Stimulated activated CD4-positive, alpha-beta T cell treated with anti-CD3 and anti-CD28 coated beads, Interleukin-1b, Interleukin-23, amount 100 ng/mL, for 48 hours (primary cell): ENCODE measurements at places on chromosomes 5 and 9.
A peak's percentile ranks its signal among the peaks of the same experiment; 100 is the strongest.

- no peak for DNase-seq
Measured at GRCh38 chr9:124783830-124784229, 6.9 kb downstream of the OLFML2A start.

GRCh38 chr5:180540050-180540694 lies 46.0 kb downstream of the CNOT6 start:
- no peak for DNase-seq

DNA sequence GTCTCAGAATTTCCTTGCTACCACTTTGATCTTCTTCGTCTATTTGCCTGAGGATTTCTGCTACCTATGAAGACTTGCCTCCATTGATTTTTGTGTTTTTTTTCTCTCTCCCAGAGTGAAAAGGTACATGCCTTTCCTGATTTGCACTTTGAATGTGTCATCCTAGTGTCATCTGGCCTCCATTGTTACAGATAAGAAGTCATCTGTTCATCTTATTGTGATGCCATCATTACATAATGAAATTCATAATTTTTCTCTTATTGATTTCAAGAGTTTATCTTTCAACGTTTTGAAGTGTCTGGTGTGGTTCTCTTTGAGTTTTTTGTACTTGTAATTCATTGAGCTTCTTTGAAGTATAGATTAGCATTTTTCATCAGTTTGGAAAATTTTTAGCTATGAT lies 144.8 kb downstream of the SH3GL2 start:
- no peak for DNase-seq

DNA sequence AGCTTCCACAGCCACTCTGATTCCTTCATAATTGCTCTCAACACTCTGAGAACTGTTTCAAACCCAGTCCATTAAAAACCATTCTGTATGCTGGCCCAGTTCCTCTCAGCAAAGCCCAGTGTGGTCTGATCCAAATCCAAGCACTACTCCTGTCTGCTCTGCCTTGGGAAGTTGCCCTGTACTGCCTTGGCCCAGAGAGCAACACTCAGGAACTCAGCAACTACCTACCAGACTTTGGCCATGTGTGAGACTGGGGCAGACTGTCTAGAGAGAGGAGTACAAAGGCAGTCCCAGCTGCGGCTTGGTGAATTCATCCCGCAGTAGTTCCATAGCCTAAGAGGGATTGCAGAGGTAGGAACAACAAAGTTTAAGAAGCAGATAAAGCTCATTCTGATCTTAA lies 214.4 kb downstream of the MCTP1 start:
- DNase-seq = no peak

DNA sequence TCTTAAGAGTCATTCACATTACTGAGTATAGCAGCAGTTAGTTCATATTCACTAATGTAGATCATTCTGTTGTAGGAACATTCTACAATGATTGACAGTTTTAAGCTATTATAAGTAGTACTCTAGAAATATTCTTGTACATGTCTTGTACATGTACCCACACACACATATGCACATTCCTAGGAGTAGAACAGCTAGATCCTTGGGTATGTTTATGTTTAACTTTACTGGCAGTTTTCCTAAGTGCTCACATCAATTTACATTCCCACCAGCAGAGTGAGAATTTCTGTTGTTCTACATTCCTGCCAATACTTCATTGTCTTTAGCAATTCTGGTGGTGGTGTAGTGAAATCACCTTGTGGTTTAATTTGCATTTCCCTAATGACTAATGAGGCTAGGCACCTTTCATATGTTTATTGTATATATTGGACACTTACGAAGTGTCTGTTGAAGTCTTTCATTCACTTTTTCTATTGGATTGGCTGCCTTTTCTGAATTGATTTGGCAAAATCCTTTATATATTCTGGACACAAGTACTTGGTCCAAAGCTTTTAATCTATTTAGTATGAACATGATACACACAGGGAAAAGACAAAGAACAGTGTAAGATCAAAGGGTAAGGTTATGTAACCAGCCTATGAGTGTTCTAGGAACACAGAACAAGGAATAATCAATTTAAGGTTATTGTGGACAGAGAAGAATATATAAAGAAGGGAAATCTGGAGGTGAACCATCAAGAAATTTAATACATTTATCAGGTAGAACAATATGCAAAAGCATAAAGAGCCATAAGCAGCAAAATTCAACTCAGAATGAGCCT lies 95.6 kb downstream of the MLLT3 start:
- DNase-seq = no peak

- DNase-seq = no peak
Measured at GRCh38 chr5:173743641-173744343, 127.3 kb upstream of the BOD1 start.

DNA sequence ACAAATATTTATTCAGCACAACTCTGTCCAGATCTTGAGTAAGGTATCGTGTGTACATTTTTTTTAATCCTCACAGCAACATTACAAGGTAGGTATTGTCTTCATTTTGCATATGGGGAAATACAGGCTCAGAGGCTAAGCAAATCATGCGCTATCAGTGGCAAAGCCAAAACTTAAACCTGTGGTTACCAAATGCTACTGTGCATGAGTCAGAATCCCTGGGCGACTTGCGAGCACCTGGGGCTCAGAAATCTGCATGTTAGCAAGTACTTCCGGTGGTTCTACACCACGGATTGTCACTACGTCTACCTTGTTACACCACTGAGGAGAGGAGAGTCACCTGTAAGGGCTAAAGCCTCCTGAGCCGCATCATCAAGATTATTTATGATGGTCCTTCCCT lies 21.3 kb downstream of the C5orf58 start:
- DNase-seq = peak; percentile 75

DNA sequence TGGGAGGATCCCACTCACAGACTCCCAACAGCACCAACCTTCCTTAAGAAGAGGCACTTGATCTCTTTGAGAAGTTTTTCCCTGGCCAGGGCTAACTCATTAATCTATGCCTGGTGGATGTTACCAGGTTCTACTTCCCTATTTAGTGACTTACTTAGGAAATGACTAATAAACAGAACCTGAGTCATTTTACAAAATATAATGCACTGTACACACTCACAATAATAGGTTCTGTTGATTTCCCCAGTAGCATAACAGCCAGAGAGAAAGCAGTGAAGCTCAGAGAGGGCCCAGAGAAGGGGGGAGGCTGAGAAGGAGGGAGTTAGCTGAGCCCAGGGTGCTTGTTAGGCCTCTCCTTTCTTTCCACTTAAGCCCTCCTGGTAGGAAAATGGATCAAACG lies 27.1 kb downstream of the FRMD3 start:
- no peak for DNase-seq

DNA sequence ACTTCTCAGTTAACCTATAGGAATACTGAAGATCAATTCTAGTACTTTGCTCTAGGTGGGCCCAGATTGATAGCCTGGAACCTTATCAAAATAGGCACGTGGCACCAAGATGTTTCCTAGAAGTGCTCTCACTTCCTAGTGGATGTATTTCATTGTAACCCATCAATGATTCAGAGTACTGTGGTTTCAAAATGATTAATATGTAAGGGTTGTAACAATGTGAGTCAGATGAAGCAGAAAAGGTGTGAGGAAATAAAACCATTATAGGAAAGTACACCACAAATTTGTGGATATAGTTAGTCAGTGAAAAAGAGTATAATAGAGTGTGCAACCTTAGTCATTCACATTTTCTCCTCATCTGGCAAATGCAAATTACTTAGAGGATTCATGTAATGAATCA lies 177.3 kb upstream of the FST start:
- DNase-seq = no peak

DNA sequence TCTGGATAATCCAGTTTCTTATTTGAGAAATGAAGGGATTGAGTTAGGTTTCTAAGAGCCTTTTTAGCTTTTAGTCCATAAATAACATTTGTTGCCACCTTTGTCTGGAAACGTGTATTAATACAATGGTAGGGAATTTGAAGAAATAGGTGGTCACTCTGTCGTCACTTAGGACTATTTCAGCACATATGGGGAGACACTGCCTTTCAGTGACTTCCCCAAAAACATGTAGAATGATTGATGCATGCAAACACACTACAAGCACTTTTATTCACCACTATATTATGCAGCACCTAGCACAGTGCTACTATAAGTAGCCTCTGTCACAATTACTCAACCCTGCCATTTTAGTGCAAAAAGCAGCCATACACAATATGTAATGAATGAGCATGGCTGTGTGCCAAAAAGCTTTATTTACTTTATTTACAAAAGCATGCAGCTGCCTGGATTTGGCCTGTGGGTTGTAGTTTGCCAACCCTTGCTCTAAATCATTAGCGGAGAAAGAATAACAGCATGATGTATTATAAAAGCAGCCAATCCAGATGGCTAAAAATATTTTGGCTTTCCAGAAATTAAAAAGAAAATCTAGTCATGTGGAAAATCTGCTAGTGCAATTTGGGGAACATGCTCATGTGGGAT lies 154.2 kb upstream of the HMHB1 start:
- no peak for DNase-seq

- DNase-seq = no peak
Measured at GRCh38 chr9:4180907-4181605, 118.8 kb downstream of the GLIS3 start.

DNA sequence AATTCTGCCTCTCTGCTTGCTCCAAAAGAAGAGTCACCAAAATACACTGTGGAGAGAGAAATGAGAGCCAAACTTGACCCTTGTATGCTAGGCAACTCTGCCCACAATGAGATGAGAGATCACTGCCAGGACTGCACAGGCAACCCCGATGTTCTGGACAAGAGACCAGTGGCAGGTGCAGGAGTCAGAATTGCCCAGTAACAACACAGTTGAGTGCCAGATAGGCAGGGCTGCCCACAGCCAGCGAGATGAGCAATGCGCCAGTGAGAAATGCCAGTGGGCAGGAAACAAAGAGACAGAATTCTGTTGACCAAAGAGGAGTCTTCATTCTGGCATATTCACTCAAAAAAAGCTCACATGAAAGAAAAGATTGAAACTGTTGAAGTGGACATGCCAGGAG lies 570.7 kb downstream of the CAAP1 start:
- DNase-seq = no peak

DNA sequence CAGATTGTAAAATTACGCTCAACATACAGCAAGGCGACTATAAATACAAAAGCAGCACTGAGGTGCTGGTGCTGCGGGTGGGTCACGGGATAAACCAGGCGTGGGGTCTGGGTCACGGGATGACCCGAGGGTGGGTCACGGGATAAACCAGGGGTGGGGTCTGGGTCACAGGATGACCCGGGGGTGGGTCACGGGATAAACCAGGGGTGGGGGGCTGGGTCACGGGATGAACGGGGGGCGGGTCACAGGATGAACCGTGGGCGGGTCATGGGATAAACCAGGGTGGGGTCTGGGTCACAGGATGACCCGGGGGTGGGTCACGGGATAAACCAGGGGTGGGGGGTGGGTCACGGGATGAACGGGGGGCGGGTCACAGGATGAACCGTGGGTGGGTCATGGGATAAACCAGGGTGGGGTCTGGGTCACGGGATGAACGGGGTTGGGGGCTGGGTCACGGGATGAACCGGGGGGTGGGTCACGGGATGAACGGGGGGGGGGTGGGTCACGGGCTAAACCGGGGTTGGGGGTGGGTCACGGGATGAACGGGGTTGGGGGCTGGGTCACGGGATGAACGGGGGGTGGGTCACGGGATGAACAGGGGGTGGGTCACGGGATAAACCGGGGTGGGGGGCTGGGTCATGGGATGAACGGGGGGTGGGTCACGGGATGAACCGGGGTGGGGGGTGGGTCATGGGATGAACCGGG lies 30.2 kb upstream of the SLC9A3 start:
- DNase-seq = no peak

DNA sequence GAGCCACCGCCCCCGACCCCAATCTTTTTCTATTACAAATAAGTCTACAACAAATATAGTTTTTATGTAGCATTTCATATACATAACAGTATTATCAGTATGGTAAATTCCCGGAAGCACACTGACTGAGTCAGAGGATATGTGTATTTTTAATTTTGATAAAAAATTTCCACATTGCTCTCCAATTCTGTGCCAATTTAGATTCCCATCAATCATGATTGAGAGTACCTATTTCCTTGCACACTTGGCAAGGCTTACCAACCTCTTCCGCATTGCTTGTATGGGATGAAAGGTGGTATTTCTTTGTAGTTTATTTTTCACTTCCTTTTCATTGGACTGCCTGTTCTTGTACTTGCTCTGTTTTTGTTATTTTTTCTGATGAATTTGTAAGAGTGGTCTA lies 204.6 kb downstream of the RFX3 start:
- no peak for DNase-seq

DNA sequence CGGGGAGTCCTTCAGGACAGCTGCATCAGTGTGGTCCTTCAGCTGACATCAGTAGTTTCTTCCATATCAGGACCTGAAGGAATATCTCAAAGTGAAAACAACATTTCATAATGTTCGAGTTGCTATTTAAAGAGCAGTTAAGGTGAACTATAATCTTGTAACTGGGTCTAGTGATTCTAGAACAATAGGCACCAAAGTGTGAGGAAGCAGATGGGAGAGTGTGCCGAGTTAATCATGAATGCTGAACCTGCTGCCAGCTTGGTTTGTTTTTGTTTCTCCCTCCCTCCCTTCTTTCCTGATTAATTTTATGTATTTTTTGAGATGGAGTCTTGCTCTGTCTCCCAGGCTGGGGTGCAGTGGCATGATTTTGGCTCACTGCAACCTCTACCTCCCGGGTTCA lies 3.6 kb upstream of the PTGR1 start:
- no peak for DNase-seq

GRCh38 chr5:124195411-124195810 lies 551.0 kb downstream of the ZNF608 start:
- DNase-seq = no peak

- DNase-seq = no peak
Measured at GRCh38 chr5:43635374-43635773, 32.4 kb downstream of the NNT start.

GRCh38 chr9:70263421-70263820 lies 4.6 kb downstream of the SMC5 start:
- DNase-seq = no peak

- no peak for DNase-seq
Measured at GRCh38 chr9:34759432-34760134, 49.6 kb upstream of the CCL21 start.

GRCh38 chr9:11933926-11934325 lies 759.3 kb upstream of the TYRP1 start:
- no peak for DNase-seq

GRCh38 chr5:1877103-1878049 lies 5.3 kb downstream of the IRX4 start:
- no peak for DNase-seq

GRCh38 chr5:150473673-150474358 lies 24.3 kb upstream of the RPS14 start:
- no peak for DNase-seq

DNA sequence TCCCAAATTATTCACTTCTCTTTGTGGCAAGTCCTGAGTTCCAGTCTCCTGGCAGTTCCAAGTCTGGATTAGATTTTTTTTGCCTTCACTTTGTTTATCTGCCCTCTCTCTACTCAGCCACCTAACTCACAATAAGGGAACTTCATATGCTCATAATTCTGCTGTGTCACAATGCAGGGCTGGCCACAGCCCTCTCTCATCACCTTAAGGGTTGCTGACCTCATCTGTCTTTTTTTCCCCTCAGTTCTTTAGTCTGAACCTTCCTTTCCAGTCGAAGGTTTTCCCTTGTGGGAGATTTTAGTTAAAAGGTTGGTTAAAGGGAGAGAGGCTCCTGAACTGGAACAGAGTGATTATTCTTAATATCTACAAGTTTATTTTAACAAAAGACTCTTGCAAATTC lies 4.1 kb downstream of the BAG1 start:
- DNase-seq = no peak

- DNase-seq = no peak
Measured at GRCh38 chr5:23028445-23029021, 175.4 kb upstream of the CDH12 start.
